Stimulated activated CD8-positive, alpha-beta memory T cell treated with anti-CD3 and anti-CD28 coated beads, Interleukin-15, amount 100 ng/mL, for 4 hours (primary cell): ENCODE measurements at places on chromosomes 1 and 21.
A peak's percentile ranks its signal among the peaks of the same experiment; 100 is the strongest.

- DNase-seq, result no peak
Measured at GRCh38 chr1:66294707-66295370, 239.1 kb upstream of the SGIP1 start.

DNA sequence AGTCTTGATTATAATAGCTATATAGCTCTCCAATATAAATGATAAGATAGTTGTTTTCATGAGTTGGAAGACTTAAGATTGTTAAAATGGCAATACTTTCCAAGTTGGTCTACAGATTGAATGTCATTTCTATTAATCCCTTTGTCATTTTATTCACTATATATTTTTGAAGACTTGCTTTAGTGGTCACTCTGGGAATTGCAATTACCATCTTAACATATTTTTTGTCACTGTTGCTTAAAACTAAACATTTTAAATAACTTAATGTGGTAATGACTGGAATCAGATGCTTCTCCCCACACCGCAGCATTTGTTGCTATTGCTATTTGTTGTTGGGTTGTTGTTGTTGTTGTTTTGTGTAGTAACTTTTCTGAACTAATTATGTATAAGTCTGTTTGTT is 1592.9 kb downstream of the MRPL39 start:
- DNase-seq, result no peak

GRCh38 chr1:69643266-69643665 is 75.5 kb downstream of the LRRC7 start:
- DNase-seq, result no peak

DNA sequence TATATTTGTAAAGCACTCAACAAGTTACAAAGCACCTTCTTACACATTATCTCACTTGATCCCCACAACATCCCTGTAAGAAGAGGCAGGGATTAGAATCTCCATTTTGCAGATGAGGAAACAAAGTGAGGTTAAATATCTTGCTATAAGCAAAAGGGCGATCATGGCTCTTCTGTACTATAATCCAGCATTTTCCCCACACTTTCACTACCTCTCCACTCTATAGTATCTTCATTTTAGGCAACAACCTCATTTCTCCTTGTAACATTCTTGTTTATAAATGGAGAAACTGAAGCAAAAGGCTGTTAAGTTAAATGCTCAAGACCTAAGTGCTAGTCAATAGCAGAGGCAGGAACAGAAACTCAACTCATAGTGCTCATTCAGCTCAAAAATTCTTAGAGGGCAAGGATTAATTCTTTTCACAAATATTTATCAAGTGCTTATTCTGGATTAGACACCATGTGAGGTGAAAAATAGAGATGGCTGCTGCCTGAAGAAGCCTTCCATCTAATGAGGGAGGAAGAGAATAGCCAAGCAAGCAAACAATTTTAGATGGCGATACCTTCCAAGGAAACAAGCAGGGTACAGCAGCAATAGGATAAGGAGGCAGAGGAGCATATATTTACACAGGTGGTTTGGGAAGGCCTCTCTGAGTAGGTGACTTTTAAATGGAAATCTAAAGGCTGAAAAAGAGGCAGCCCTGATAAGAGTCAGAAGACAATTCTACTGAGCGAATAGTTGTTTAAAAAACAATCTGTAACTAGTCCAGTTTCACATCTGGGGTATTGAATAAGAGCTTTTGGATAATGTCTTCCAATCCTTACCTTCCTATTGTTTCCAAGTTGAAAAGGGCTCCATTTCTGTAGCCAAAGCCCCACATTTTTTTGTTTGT is 3.5 kb downstream of the ERRFI1 start:
- no peak for DNase-seq

DNA sequence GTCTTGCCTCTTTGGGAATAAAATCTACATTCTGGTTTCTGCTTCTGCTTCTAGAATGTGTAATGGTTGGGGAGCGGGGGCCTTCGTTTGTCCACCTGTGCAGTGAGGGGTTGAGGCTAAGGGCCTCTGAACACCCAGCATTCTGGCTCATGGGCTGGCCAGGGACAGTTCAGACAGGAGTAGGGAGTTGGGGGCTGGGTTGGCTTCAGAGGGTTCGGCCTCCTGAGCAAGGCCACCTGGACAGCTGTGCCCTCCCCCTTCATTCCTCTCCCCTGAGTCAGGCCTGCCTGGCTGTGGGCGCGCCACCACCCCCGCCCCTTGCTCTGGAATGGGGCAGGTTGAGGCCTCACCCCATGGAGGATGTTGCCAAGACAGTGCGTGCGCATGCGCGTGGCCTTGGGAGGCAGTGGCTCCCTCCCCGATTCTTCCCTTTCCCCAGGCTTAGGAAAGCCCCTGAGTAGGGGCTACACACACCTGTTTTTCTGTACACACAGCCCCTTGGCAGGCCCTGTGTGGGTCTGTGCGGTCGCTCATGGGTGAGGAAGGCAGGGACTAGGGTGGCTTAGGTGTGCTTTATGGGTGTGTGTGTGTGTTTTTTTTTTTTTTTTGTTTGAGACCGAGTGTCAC is 57.0 kb downstream of the YARS1 start:
- DNase-seq, result no peak

GRCh38 chr1:241485145-241485544 is 34.4 kb downstream of the FH start:
- DNase-seq, result no peak

GRCh38 chr1:192568063-192568462 is 7.5 kb upstream of the RGS1 start:
- no peak for DNase-seq

GRCh38 chr21:35840197-35840799 is 220.0 kb downstream of the SETD4 start:
- DNase-seq, result peak; percentile 6

DNA sequence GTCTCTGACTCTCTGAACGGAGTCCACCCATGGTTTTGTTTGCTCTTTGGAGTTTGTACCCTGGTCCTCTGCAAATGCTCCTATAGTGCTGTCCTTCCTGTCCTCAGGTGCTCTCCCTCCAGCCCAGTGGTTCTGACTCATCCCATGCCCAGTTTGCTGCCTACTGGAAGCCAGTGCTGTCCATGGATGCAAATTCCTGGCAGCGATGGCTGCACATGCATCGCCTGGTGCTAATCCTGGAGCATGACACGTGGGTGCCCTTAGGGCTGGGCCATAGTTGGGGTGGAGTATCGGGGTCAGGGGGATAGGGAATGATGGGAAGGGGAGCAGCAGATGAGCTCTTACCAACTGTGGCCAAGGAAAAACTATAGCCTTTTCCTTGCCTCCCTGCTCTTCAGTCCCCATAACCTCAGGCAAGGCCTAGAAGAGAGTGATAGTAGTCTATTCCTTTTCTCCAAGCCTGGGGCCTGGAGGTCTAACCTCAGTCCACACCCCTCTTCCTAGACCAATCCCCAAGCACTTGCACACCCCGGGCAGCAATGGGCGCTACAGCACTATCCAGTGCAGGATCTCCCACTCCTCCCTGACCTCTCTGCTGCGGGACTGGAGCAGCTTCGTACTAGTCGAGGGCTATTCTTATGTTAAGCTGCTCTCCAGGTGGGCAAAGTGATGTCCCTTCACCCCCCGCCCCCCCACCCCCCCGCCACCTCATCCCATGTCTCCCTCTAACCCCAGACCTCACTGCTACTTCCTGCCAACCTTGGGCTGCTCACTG is 31.6 kb downstream of the HYI start:
- no peak for DNase-seq
